ENCODE measurements at places on chromosomes 11 and 22. TPM values are rescaled to one million over a fixed set of nuclear protein-coding genes. Genes with fewer than 3 reads are reported as not detected.
A peak's percentile ranks its signal among the peaks of the same experiment; 100 is the strongest.

GRCh38 chr22:27080863-27081262 is 423.5 kb downstream of the MIAT start:
- DNase-seq: no peak

- DNase-seq: peak; percentile 20
Observed at GRCh38 chr11:123188508-123189165, 6.4 kb downstream of the CLMP start.

DNA sequence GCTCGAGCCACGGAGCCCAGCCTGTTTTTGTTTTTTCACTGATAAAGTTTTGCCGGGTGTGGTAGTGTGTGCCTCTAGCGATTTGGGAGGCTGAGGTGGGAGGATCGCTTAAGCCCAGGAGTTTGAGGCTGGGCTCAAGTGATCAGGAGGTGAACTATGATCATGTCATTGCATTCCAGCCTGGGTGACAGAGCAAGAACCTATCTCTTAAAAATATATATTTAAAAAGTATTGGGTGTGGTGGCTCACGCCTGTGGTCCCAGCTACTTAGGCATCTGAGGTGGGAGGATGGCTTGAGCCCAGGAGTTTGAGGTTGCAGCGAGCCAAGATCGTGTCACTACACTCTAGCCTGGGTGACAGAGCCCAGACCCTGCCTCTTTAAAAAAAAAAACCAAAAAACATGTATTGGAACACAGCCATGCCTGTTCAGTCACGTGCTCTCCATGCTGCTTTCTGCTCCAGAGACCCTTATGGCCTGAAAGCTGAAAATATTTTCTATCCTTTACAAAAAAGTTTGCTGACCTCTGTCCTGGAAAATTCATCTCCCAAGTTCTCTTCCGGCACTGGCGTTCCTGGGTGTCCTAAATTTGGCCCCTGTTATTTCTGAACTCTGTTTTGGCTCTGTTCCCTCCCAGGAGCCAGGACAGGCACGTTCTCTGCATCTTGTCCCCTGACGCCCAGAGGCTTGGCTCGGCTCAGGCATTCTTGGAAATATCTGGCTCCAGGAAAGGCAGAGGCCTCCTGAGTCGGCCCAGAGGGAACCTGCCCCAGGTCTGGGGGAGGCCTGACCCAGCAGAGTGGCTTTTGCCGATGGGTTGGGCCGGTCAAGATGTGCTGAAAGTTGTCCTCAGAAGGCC is 61.3 kb upstream of the PPP6R3 start:
- no peak for DNase-seq

Gene DENND6B
- 15.2 TPM for total RNA-seq

DNA sequence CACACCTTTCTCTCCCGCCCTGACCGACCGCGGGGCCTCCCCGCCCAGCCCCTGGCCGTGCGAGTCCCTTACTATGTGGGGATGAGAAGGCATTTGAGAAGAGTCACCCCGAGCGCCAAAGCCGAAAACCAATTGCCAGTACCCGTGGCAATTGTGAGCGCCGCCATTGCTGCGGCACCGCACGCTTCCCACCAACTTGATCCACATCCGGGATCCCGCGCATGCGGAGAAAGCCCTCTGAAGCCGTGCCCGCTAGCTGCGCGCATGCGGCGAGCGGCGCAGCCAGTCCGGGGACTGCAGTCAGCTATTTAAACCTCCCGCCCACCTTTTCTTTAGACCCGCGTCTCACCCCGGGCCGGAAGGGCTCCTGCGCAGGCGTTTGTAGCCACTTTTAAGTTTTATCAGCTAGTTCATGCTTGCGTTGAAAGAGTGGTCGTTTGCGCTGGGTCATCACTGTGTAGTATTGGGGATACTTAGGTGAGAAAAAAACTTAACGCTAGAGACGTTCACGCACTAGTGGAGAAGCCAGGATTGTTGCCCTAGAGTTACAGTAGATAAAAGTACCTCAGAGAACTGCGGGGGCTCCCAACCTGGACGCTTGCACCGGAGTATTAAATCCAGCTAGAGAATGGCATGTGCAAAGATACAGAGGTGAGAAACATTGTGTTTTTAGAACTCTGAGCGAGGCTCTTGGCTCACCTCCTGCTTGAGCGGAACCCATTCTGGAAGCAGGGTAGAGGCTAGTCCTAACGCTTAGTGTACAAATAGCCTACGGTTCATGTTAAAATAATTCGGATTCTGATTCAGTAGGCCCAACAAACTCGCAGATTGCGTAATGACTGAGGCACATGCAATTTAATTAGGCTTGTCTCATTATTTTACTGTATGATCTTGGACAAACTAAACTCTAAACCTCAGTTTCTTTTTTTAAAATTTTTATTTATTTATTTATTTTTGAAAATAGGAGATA is at the start of gene ALG8:
ALG8 (minus strand) TSS at position 205 of the 970 bp plus-strand sequence; CDS start at position 167, 38 bp downstream.
- DNase-seq: peak; percentile 74

DNA sequence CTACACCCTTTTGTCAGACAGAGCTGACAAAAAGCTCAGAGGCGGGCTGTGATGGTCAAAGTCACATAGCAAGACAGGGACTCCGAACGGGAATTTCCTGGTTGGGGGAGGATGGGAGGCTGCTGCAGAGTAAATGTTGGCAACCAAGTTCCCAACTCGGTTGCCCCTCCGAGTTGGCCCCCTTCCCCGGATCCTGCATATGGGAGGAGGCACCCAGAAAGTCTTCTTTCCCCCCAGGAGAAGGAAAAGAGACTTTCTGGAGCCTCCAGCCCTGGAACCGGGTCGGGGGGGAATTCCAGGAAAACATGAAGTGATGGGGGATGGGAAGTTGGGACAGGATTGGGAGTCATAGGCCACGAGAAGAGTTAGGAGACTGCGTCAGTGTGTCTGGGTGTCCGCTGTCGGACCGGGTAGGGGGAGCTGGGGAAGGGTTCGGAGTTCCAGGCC is 614 bp downstream of the SELENOM start:
- DNase-seq: no peak

Gene NNMT
- total RNA-seq: 240 TPM

DNA sequence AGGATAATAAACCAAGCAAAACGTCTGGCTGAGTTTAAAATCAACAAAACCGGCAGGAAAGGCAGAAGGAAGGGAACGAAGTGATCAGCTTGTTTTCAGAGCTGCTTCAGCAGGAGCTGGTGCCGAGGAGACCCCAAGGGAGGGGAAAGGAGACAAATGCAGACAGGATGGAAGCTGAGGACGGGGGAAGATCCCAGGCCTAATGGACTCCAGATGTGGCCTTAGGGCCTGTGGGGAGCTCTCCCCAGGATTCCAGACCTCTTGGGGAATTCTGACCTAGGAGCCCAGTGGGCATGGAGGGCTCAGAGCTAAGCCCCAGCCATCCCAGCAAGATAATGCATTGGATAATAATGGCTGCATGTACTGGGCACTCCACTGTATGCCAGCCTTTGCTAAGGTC is 211.4 kb upstream of the NARS2 start:
- DNase-seq: no peak

- no peak for DNase-seq
Observed at GRCh38 chr11:126350836-126351235, 4.7 kb upstream of the ST3GAL4 start.

Gene TSPAN32
- total RNA-seq: not detected

DNA sequence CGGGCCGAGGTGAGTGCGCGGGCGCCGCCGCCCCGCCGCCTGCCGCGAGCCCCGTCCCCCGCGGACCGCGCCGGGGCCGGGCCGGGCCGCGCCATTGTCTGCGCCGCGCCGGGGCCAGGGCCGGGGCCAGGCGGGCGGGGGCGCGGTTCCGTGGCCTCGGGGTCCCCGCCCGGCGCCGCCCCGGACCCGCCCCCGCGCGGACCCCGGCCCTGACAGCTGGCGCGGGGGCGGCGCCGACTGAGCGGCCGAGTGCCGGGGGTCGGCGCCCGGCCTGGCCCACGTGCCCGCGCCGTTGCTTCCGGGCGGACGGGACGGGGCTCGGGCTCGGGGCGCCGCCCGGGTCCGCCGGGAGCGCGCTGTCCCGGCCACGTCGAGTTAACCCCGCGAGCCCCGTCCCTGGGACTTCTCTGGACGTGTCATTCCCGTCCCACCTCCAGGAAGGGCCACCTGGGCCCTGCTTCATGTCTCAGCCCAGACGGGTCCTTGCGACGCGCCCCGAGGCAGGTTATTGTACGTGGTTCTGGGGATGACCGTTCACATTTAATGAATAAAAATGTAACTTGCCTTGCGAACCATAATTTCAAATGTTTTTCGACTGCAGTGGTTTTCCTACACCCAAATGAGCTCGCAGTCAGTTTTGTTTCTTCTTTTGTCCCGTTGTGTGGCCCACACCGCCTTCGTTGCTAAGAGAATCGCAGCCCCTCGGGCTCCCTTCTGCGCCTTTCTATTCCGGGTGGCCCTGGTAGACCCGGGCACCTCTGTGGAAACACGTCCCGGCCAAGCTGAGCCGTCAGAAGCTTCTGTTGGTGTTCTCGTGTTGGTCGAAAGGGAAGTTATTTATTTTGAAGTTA is 562 bp downstream of the ZBED4 start:
- DNase-seq: no peak

Gene TYR
- not detected for total RNA-seq

DNA sequence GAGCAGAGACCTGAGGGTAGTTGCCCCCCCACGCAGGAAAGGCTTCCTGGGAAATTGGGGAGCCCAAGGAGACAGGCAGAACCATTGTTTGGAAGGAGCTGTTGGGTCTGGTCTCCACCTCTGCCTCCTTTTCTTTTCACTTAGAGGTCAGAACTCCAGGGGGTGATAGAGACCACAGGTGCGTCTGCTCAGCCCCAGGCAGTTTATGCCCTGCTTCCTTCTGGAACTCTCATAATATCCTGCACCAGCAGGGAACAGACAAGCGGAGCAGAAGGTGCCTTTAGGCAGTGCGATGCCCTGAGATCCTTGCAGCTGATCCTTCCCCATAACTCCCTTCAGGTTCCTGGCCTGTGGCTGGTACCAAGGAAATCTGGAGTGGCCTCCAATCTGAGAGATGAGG is 120.2 kb downstream of the NECTIN1 start:
- no peak for DNase-seq

Gene KRTAP5-10
- total RNA-seq: not detected

GRCh38 chr11:115624065-115624464 is 119.8 kb upstream of the CADM1 start:
- DNase-seq: no peak

- DNase-seq: no peak
Observed at GRCh38 chr11:10970926-10971325, 113.1 kb upstream of the ZBED5 start.

DNA sequence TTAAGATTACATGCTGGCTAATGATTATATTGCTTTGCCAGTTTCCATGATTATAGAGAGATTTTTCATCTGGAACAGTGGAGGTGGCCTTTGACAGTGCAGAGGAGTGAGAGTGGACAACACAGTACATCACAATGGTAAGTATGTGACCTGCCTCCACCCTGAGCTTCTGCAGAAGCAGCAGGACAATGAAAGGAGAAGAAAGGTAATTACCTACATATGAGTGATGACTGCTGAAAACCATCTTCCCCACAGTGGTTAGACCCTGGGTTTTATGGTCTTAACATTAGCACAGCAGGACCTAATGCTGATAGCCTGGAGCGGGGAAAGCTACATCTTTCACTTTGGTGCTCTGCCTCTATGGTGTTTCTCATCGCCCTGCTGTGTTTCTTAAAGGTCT is 454.7 kb upstream of the DDI1 start:
- DNase-seq: no peak

- DNase-seq: no peak
Observed at GRCh38 chr11:28521075-28521474, 412.9 kb downstream of the METTL15 start.

- no peak for DNase-seq
Observed at GRCh38 chr11:26953770-26954392, 40.0 kb upstream of the FIBIN start.

GRCh38 chr22:31477329-31477728 is 12.3 kb downstream of the EIF4ENIF1 start:
- DNase-seq: no peak

Gene YPEL1
- 8.7 TPM for total RNA-seq

Gene LUZP2
- total RNA-seq: 0.05 TPM

- no peak for DNase-seq
Observed at GRCh38 chr11:117770061-117770460, 27.0 kb downstream of the DSCAML1 start.

Gene MMP8
- total RNA-seq: not detected

- no peak for DNase-seq
Observed at GRCh38 chr11:77589521-77590193, at the start of gene AQP11. AQP11 (plus strand) TSS chr11:77589953; CDS start chr11:77589993, 40 bp downstream.

DNA sequence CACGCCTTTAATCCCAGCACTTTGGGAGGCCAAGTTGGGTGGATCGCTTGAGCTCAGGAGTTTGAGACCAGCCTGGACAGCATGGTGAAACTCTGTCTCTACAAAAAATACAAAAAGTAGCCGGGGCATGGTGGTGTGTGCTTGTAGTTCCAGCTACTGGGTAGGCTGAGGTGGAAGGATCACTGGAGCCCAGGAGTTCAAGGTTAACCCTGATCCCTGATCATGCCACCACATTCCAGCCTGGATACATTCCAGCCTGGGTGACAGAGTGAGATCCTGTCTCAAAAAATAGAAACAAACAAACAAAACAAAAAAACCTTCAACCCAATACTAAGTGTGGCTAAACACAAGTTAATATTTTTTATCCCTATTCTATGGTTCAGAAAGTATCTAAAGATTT is 66.4 kb upstream of the CLNS1A start:
- no peak for DNase-seq

Measured in glomerular endothelial cell (primary cell).